Urothelium cell line (cell line): ENCODE measurements at places on chromosomes 3 and 15.
A peak's percentile ranks its signal among the peaks of the same experiment; 100 is the strongest.

DNA sequence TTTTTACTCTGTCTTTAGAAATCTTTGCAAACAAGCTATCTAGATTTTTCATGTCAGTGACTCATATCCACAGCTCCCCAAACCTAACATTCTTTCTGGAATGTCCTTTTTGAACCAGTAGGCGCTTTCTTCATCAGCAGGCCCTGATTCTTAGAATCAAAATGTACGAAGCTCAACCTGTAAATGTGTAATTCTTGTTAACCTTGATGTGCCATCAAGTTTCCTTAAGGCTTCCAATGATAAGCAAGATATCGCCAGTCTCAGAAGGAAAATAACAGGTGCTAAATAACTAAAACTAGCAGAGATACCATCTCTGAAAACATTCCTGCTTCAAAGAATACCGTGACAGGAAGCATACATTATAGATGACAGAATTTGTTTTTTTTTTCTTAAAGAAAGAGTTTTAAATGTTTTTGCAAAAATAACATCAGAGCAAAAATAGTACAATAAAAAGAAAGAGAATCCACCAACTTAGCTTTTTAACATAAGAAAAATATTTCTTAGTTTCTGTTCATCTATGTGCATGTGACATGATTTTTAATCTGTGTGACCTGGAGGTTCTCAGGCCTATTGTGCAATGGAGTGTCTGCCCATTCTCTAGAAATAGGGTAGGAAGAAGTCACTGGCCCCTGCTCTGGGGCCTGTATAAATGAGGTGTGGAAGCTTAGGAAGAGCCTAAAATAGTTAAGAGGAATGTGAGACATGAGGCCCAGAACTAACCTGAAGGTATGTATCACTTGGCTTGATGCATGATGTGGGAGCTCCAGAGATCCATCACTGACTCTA is 14.7 kb upstream of the SECISBP2L start:
- no peak for DNase-seq

DNA sequence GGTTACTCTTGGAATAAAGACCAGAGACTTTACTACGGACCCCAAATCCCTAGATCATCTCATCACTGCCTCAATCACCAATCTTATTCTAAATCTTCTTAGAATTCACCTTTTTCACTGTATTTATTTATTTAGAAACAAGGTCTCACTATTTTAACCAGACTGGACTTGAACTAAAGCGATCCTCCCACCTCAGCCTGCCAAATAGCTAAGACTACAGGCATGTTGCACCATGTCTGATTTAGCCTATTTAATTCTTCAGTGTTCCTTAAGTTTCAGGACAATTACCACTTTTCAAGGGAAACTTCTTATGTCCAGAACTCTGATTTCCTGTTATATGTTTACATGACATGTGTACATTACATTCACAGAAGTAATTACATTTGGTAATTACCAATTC is 238.0 kb upstream of the COL8A1 start:
- no peak for DNase-seq

DNA sequence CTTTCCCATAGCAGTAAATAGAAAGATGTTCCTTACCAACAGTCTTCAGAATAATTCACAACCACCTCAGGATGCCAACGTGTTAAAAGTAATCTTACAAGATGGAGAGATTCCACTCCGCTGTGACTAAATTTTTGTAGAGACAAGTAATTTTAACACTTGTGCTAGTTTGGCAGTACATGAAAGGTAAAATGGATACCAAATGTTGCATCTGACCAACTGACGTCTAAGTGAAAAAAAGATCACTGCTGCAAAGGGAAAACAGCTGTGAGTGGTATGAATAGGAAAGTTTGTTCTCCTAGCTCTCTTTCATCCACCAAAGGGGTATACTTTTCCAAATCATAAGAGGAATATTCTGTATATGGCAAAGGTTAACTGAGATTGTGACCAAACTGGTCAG is 2.6 kb downstream of the SPG21 start:
- no peak for DNase-seq

GRCh38 chr3:151008699-151009098 is 36.2 kb upstream of the CLRN1 start:
- no peak for DNase-seq

DNA sequence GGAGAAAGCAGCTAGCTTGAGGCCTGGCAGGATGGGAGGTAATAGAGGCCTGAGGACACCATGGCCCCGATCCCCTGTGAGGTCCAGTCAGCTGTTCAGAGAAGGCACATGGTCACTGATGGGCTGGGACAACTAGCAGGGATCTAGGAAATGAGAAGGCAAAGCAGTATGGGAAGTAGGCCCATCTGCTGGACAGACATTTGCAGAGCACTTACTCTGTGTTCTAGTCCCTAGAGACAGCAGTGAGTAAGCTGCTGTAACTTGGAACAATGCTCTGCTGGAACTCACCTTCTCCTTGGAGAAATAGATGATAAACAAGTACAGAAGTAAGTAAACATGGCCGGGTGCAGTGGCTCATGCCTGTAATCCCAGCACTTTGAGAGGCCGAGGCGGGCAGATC is 7.1 kb downstream of the ECE2 start:
- DNase-seq = no peak

GRCh38 chr15:100628746-100629145 is 26.4 kb downstream of the ASB7 start:
- no peak for DNase-seq

GRCh38 chr3:179981646-179982045 is 55.1 kb downstream of the PEX5L start:
- no peak for DNase-seq

- DNase-seq = no peak
These were observed 44.8 kb downstream of the PDIA5 start for GRCh38 chr3:123111640-123112039.

GRCh38 chr15:35774653-35775052 is 228.7 kb upstream of the DPH6 start:
- no peak for DNase-seq

- DNase-seq = peak; percentile 2
These were observed 844 bp upstream of the PFN2 start for GRCh38 chr3:149971403-149972075.

DNA sequence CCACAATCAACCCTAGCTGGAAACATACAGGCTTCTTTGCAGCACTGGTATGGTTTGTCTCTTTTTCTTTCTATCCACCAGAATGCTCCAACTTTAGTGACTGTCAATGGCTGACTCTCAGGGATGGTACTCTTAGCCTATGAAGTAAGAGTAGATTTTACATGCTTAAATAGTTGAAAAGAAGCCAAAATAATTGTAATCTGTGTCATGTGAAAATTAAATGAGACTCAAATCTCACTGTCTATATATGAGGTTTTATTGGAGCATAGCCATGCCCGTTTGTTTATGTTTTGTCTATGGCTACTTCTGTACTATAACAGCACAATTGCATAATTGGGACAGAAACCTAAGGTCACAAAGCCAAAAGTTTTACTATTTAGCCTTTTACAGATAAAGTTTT is 29.1 kb upstream of the PDZRN3 start:
- no peak for DNase-seq

- no peak for DNase-seq
These were observed 13.4 kb upstream of the RTP3 start for GRCh38 chr3:46484388-46484787.

GRCh38 chr3:179100652-179101051 is 29.0 kb upstream of the ZMAT3 start:
- no peak for DNase-seq

DNA sequence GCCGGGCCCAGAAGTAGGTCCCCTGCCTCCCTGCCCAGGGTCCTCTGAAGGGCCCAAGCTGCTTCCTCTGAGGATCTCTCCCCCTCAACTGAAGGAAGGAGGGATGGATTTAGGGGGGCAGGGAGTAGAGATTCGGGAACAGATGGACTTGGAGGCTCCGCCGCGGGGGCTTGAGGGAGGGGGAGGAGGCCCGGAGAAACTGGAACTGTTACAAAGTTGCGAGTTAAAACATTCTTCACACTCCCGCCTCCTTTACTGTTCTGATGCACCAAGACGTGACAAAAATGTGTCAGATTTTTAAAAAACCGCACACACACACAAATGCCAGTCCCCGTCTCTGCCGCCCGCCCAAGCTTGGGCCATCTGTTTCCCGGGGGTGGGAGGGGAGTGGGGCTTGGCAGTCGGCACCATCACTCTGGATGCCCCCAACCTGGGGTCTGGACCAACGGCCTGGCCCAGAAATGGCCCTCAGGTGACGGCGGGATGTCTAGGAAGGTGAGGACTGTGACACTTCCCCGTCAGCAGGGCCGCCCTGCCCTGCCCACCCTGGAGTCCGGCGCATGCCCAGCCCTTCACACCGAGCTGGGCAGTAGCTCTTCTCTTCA is 25.0 kb upstream of the LINGO1 start:
- DNase-seq = no peak

DNA sequence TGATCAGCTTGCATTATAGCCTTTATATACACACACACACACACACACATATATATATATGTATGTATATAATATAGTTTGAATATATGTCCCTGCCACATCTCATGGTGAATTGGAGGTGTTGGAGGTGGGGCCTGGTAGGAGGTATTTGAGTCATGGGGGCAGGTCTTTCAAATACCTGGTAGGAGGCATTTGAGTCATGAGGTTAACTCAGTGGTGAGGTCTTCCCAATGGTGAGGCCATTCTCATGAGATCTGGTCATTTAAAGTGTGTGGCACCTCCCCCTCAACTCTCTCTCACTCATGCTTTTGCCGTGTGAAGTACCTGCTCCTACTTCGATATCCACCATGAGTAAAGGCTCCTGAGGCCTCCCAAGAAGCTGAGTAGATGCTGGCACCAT is 27.5 kb upstream of the FHIT start:
- no peak for DNase-seq
